ENCODE measurements at places on chromosomes 5 and 9. TPM values are rescaled to one million over a fixed set of nuclear protein-coding genes. Genes with fewer than 3 reads are reported as not detected.

Gene DIPK1B
- total RNA-seq: 12.5 TPM

Gene CD14
- total RNA-seq: 0.96 TPM

Gene GLIPR2
- total RNA-seq: 25.7 TPM

Gene ADAMTS12
- not detected for total RNA-seq

Gene TAF1L
- total RNA-seq: not detected

Gene VCAN
- 132 TPM for total RNA-seq

All from Caki2 (cell line).